ENCODE measurements at places on chromosomes 16 and 17. TPM values are rescaled to one million over a fixed set of nuclear protein-coding genes. Genes with fewer than 3 reads are reported as not detected.

Gene KRT15
- total RNA-seq = 1.8 TPM

Gene CSH2
- not detected for total RNA-seq

Gene MRPL27
- total RNA-seq = 56.7 TPM

Gene ZNF287
- total RNA-seq = 5.3 TPM

Gene TBC1D16
- 38.3 TPM for total RNA-seq

Gene SOCS1
- 8.4 TPM for total RNA-seq

Gene RCVRN
- total RNA-seq = not detected

Gene TNFRSF13B
- not detected for total RNA-seq

Gene GCGR
- not detected for total RNA-seq

Gene NUPR1
- total RNA-seq = 5.4 TPM

Gene KIF2B
- total RNA-seq = not detected

Gene TBC1D3G
- total RNA-seq = not detected

Gene ARL5C
- total RNA-seq = not detected

Gene UBE2G1
- 28.2 TPM for total RNA-seq

Gene CDRT15
- total RNA-seq = not detected

Gene FBXW10
- under 0.01 TPM for total RNA-seq

Gene GP1BA
- total RNA-seq = not detected

Gene KRT24
- not detected for total RNA-seq

Gene PHKG2
- 16.4 TPM for total RNA-seq

Gene DNASE1L2
- 1.2 TPM for total RNA-seq

Gene CCL1
- not detected for total RNA-seq

Gene ACE
- 1.1 TPM for total RNA-seq

All from smooth muscle cell of the umbilical artery (primary cell).